AG08396 (cell line): ENCODE measurements at places on chromosomes 1 and 21.

GRCh38 chr21:38925923-38926322 is 120.2 kb downstream of the ETS2 start:
- peak; percentile 82 for DNase-seq

GRCh38 chr1:216710598-216711333 is 12.5 kb downstream of the ESRRG start:
- no peak for DNase-seq

DNA sequence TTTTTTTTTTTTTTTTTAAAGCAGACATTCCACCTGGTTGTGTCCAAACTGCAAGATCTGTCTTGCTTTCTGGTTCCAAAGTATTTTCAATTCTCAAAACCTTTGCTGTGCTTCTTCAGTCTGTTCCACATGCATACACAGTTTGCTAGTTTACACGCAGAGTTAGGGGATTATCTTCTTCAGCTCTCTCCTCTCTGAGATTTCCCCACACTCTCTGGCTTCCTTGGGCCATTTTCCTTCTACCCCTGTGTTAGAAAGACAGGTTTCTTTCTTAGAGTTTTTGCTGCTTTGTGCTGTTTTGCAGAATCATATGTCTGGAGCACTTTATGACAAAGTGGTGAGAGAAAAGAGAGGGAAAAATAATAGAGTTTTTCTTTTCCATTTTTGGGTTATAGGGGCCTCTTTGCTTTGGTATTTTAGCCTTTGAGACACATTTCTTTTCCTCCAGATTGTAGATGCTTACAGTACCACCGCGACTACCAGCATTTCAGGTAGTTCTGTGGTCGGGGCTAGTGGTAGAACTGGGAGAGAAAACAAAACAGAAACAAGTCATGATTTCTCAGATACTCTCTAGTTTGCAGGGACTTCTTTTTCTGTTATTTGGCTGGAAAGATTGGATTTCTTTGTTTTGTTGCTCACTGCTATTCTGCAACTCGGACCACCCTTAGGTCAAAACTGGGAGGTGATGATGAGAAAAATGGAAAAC is 66.3 kb downstream of the RABGAP1L start:
- no peak for DNase-seq

DNA sequence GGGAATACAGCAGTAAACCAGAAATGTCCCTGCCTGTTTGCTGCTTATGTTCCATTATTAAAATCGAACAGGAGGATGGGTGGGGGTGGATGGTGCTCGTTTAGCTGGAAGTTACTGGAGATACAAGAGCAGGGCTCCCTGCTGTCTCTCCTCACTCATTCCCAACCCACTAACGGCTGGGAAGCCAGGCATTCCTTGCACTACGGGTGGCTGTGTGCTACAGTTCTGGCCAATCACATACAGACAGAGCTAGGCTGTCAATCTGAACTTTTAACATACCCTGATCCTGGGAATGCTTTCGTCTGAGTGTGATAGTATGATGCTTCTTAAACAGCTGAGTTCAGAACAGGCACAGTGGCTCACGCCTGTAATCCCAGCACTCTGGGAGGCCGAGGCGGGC is 7.0 kb downstream of the SIPA1L2 start:
- DNase-seq = no peak

DNA sequence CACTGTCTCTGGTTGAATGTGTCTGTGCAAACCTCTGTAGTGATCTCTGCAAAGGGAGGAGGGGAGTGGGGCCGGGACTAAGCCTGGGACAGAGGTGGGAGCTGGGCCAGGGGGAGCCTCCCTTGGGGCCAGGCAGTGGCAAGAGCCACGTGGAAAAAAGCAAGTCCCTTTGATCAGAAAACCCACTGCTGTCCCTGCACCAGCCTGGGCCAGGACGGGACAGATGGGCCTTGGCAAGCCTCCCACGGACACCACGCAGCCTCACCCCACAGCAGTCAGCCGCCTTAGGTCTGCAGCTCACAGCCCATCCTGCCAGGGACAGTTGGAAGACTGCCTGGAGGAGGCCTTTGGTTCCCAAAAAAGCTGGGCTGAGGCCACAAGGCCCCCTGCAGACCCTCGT is 11.7 kb upstream of the TRAPPC10 start:
- DNase-seq = no peak

GRCh38 chr1:88768187-88768586 is 84.1 kb downstream of the PKN2 start:
- no peak for DNase-seq

GRCh38 chr1:112720800-112721199 is 5.7 kb upstream of the PPM1J start:
- no peak for DNase-seq

DNA sequence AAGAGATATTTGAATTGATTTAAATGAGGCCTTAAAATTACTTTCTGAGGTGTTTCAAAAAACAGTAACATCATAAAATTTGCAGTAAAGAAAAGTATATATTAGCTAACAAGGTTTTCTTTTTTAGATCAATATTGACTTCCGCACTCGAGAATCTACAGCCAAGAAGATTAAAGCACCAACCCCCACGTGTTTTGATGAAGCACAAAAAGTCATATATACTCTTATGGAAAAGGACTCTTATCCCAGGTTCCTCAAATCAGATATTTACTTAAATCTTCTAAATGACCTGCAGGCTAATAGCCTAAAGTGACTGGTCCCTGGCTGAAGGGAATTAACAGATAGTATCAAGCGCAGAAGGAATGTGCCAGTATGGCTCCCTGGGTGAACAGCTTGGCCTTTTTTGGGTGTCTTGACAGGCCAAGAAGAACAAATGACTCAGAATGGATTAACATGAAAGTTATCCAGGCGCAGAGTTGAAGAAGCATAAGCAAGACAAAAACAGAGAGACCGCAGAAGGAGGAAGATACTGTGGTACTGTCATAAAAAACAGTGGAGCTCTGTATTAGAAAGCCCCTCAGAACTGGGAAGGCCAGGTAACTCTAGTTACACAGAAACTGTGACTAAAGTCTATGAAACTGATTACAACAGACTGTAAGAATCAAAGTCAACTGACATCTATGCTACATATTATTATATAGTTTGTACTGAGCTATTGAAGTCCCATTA is 3.6 kb downstream of the RGS1 start:
- DNase-seq = no peak
